ENCODE measurements at places on chromosomes 3 and 15.
A peak's percentile ranks its signal among the peaks of the same experiment; 100 is the strongest.

GRCh38 chr3:10772271-10773161 lies 43.5 kb upstream of the SLC6A11 start:
- DNase-seq = no peak

- DNase-seq = no peak
These were observed 60.9 kb downstream of the ST8SIA2 start for GRCh38 chr15:92454555-92455105.

- DNase-seq = peak; percentile 83
These were observed 20.9 kb downstream of the CD276 start for GRCh38 chr15:73704869-73705645.

GRCh38 chr3:60600848-60601247 lies 650.4 kb downstream of the FHIT start:
- no peak for DNase-seq

DNA sequence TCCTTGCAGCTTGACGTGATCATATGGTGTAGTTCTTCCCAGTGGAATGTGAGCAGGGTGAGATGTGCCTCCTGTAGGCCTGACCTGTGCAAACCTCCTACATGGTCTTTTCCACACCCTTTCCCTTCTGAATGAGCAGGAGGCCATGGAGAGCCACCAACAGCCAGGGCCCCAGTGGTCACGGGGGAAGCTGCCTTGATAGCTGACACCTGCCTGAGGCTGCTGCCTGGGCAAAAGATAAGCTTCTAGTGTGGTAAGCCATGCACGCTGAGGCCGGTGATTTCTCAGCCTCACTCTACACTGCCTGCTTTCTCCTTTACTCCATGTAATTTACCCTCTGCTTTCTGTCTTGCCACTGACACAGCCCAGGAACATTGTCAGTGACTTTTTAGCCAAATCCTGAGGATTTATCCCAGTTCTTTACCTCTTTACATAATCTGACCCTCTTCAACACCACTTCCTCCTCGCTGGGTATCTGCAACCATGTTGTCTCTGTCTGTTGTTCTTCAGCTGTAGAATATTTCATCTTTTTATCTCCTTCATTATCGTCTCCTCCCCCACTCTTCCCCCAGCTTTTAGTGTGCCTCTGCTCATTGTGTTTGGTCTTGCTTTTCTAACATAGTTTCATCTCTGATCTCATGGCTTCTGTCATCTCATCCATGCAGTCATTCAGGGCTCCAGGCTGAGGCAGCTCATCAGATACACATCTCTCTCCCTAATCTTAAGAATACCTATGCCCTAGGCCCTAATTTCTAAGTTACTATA lies 11.2 kb upstream of the KBTBD12 start:
- DNase-seq = no peak

GRCh38 chr3:280681-281080 lies 84.1 kb downstream of the CHL1 start:
- DNase-seq = no peak
